ENCODE measurements at places on chromosomes 4 and X.

GRCh38 chr4:112031712-112032328, 113.4 kb upstream of the FAM241A start:
- DNase-seq, result peak; percentile 61

- no peak for DNase-seq
Observed at GRCh38 chr4:113435893-113436292, 325.6 kb downstream of the CAMK2D start.

DNA sequence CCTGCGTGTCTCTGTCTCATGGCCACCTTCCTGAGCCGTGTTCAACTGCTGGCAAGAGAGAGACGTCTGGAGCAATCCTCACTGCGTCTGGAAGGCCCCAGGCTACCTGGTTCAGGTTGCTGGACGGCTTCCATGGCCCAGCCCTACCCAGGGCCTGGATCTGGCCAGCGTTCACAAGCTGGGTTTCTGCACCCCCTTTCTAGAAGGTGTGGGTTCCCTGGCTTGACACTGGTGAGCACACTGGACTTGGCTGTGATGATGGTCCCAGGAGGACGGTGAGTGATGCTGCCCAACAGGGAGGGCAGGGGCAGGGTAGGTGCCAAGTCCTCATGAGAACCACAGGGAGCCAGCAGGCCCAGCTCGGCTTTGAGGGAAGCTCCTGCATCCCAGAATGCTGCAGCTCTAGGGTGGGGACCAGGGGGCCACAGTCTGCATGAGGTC, 63.4 kb downstream of the HTRA3 start:
- no peak for DNase-seq

GRCh38 chr4:95027905-95028618, 270.3 kb downstream of the BMPR1B start:
- DNase-seq, result no peak

DNA sequence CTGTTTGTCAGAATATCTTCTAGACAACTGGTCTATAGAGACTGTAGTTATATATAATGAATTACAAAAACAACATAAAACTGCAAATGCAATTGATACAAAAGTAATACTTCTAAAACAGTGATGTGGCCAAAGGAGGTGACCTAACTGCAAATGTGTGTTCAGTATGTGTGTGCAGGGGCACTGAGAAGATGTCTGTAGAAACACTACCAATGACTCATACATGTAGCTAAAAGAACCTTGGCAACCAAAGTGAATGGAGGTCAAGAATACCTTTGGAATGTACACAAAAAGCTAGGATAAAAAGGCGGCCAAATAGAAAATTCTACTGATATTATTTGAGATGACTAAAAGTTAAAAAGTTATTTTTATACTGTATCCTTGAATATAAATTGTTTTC, 261.8 kb downstream of the CAMK2D start:
- DNase-seq, result no peak

- no peak for DNase-seq
Observed at GRCh38 chrX:122666601-122667000, 517.5 kb upstream of the GRIA3 start.

GRCh38 chrX:110836982-110837381, 41.4 kb upstream of the CHRDL1 start:
- DNase-seq, result no peak

- no peak for DNase-seq
Observed at GRCh38 chr4:83510442-83510841, 25.5 kb upstream of the GPAT3 start.

- no peak for DNase-seq
Observed at GRCh38 chrX:102985192-102985591, 48.1 kb downstream of the RAB40AL start.

GRCh38 chr4:19486400-19486799, 765.3 kb upstream of the SLIT2 start:
- DNase-seq, result no peak

DNA sequence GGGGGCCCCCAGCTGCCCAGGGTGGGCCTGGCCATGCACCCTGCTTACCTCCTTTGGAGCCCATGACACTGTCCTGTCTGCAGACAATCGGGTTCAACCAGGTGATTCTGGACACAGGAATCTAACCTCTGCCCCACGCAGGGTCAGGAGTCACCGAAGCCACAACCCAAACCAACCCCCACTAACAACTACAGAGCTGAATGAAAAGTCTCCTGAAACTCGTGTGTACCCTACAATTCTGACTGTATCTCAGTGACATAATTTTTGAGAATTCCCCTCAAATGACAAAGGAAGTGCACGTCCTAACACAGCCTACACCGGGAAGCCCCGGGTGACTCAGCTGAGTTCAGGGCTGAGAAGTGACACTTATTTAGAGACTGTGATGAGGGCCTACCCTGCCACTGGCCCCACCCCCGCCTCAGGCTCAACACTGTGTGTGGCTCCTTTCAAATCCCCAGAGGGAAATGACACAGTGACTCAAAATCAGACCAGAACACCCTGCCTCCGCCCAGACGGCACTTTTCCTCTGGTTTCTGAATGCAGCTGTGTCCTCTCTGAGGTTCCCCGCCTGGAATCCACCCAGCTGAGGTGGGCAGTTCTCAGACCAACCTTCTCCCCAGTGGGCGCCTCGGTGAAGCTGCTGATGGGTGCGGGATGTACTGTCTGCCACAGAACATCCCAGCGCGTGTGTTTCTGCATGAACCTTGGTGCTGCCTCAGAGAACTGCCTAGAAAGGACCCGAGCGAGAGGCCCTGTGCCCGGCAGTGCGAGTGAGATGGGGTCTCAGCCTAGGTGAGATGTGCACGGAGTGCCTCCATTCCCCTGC, 9.9 kb downstream of the TNIP2 start:
- DNase-seq, result no peak

DNA sequence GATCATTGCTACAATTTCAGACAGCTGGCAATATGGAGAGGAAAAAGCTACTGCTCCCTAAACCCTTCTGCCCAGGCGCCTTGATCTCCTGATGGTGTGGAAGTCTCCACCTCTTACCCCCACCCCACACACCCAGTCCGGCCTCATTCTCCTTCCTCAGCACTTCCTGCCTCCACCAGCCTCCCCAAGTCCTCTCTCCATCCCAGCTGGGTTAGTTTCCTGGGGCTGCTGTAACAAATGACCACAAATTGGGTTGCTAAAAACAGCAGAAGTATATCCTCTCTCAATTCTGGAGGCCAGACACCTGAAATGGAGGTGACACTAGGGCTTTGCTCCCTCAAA, 1.1 kb upstream of the CCNQ start:
- DNase-seq, result no peak

- DNase-seq, result no peak
Observed at GRCh38 chr4:142413485-142413884, 432.6 kb downstream of the INPP4B start.

GRCh38 chr4:71334465-71334882, 4.3 kb upstream of the SLC4A4 start:
- DNase-seq, result no peak

- DNase-seq, result no peak
Observed at GRCh38 chr4:65623506-65623905, 46.8 kb downstream of the EPHA5 start.

GRCh38 chr4:111814961-111815360, 330.3 kb upstream of the FAM241A start:
- no peak for DNase-seq

DNA sequence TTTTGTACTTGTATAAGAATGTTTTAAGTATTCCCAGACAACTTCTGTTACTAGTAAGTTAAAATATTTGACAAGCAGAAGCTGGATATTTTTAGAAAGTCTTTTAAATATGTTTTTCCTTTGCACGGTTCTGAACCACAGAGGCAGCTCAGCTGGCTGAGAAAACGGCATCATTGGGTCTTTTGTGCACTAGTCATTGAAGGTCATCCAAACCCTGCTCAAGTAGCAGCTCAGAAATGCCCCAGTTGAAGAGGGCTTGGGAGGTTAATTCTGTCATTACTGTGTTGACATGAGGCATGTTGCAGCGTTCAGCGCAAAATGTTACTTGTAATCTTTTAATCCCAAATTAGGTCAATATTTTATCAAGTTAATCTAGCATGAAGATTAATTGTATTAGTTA, 383.7 kb upstream of the FAM241A start:
- no peak for DNase-seq

GRCh38 chr4:138451276-138451663, 209.1 kb upstream of the SLC7A11 start:
- DNase-seq, result no peak

DNA sequence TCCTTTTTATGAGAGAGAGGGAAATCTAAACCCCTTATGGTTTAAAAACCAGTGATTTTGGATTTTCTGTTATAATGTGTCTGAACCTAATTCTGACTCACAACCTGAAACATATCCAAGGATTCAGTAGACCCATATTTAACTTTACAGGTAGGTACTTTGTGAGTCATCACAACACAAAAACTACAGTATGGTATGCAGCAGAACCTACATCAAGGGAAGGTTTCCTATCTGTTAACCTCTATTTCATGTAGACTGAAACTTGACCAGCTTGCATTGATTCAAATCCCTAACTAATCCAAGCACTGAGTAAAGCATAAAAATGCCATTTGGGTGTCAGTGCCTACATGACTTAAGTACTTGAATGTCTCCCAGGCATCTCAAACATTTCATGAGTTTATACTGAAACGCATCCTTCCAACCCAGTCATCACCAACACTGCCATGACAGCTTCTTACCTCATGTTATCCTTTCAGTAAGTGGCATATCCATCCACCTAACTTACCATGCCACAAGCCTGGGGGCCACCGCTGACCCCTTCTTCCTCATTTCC, 4.3 kb upstream of the ARHGAP10 start:
- no peak for DNase-seq

DNA sequence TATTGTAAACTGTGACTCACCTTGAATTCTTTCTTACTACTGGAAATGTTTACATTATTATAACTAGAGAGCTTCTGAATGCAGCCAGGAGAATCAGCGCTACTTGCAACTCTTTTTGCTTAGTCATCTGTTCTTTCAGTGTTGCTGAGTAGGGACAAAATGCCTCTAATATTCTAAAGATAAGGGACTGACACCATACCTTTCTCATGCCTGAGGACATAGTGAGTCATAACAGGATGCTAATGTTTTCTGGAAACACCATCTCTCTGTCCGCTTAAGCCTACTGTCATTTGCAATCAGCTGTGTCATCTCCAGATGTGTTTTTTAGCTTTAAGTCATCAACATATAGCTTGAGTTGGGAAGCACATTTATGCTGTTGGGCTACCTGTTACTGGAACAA, 108.3 kb downstream of the QRFPR start:
- DNase-seq, result no peak

GRCh38 chr4:98659106-98659592, 738 bp upstream of the TSPAN5 start:
- DNase-seq, result no peak

DNA sequence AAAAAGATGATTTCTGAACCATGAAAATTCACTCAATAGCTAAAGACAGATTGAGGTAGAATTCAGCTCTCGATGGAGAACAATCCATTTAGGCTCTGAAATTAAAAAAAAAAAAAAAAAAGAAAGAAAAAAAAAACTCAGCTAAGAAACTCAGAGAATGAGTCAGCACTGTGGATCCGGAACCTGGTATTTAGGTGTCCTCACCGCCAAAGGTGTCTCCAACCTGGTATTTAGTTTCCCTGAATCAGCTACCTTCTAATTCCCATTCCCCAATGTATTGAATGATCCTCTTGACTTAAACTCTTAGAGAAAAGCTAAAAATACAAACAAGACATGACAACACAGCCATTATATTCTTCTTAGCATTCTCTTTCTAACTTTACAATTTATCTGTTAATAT, 150.3 kb upstream of the RASGEF1B start:
- DNase-seq, result no peak

- no peak for DNase-seq
Observed at GRCh38 chr4:146124023-146124680, 51.4 kb upstream of the LSM6 start.

DNA sequence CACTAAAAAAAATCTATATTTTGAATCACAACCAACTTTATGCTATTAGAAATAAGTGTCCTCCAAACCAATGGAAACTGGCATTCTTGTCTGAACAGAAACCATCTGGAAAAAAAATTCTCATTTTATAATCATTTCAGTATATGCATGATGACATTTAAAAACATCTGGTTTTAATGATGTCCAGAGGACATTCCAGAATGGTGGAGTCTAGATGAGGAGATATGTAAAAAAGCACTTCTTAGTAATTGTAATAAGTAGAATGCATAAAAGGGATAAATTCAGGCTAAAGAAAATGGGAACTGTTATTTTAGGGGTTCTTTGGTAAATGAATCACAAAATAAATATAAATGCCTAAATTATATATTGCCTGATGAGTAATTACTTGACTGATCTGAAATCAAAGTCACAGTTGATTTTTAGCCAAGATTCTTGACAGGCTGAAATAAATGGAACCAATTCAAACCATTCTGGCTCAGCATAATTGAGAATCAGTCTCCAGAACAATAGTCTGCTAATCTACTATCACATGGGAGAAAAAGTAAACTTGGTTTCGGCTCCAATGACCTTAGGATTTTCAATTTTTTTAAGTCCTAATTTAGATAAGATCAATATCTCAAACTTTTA, 636.6 kb downstream of the FAT4 start:
- no peak for DNase-seq

DNA sequence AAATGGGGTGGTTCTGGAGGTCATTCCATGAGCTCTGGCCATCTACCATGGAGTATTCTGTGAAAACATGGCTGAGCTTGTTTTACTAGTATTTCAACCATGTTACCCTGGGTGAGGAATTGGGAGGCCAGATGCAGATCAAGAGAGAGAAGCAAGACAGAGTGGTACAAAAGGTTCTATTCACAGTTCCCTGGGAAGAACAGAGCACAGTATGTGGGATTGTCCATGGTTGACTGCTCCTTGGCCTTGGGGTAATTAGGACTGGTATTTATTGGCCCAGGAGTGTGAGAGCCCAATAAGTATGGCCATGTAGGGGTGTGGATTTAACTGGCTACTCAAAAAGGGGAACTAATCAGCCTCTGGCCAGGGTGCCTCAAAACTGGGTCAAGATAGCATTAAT, 239.7 kb upstream of the GATB start:
- DNase-seq, result no peak

DNA sequence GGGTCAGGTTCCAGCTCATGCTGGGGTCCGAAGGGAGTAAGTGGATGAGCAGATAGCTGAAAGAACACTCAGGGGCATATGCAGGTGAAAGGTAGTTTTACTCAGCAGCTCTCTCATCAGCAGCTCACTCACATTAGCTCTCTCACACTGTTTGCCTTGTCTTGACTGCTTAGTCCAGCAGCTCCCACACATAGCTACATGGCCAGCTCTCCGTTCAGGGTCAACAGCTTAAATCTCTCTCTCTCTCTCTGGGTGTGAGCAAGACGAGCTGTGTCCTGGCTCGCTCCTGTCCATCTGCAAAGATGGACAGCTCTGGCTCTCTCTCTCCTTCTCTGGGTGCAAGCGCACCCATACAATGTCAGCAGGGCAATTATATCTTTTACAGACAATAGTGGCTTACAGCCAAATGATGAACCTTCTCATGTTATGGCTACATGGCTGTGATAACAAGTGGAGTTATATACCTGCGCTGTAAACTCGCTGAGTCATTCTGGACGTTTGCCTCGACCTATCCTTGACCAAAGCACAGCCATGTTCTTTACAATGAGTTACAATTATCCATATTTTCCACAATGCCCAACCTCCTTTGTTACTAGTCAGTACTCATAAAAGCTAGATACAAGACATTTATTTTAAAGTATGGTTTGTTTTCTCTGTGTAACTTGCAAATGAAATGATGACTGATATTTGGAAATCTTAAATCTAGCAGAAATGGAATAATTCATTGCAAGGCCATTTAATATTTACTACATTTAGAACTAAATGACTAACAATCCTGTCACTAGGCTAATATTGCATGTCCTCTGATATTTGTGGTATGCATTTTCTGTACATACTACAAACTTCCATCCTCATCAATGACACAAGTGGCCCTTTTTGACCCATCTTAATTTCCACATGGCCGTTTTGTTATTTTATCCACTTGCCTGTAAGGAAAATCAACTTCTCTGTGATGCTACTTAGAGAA, 9.3 kb downstream of the PAPSS1 start:
- no peak for DNase-seq

All from renal pelvis (tissue), 12 donors.